Pulmonary artery endothelial cell (primary cell): ENCODE measurements at places on chromosomes 4 and X. TPM values are rescaled to one million over a fixed set of nuclear protein-coding genes. Genes with fewer than 3 reads are reported as not detected.

- no peak for DNase-seq
Observed at GRCh38 chr4:12545812-12546211, 938.3 kb downstream of the RAB28 start.

DNA sequence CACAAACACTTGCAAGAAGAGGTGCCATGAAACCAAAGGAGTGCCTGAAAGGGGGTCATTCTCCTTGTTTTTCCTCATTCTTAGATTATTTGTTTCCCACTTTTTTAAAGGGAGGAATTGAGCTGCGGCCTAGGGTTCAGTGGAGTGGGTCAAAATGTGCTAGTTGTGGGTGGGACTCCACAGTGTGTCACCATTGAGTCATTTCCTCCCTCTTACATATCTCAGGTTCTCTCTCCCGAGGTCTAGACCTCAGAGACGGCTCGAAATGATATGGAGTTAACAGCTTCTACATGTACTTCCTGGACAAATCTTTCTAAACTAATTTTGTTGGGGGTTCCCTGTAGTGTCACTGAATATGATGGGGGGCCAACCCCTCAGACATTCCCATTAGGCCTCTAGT lies 328.4 kb upstream of the SPANXN1 start:
- DNase-seq = no peak

DNA sequence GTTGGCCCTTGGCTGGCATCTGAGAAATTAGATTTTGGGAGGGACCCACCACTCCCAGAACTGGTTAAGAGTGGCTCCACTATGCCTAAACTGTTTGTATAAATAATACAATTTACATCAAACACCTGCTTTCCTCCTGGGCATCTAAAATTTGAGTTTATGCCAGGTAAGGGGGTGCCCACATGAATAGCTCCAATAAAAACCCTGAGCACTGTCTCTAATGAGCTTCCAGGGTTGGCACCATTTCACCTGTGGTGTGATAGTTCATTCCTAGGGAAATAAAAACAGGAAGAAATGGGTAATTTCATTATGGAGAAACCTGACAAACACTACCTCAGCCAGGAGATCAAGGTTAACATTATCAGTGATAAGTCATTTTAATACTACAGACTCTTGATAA lies 119.7 kb downstream of the FRYL start:
- no peak for DNase-seq

The EDA2R gene
- total RNA-seq = 3.8 and 8.1 TPM in 2 replicates

The TCEAL7 gene
- total RNA-seq = 1.9 and 15.7 TPM in 2 replicates
